CD4-positive, alpha-beta T cell (primary cell): ENCODE measurements at places on chromosomes 16 and 17.

GRCh38 chr17:2380950-2381649 lies 19.8 kb downstream of the MNT start:
- no peak for DNase-seq

DNA sequence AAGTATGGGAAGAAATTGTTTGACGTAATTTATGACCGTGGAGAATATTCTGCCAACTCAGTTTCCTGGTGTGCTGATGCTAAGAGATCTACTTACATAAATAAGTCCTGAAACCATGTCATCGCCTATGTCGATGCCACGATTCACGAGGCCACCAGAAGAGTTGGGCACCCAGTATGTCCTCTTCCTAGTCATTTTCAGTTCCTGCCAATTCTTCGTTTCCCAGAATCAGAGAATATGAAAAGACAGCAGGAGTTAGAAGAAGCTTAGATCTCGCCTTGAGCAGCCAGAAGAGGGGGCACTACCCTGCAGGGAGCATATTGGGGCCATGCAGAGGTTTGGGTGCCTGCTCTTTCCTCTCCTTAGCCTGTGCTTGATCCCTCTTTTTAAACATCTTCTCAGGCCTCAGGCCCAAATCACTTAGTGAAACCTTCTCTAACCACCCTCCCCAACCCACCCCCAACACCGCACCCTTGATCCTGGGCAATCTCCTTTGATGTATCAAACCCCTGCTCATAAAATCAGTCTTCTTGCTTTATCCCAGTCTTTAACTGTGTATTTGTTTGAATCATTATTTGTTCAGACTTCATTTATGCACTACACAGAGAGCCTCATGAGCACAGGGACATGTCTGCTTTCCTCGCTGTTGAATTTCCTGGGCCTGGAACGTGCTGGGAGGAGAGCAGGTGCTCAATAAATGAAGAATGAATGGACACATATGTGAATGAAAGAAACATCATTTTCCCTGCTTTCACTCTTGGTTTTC lies 12.2 kb upstream of the LONP2 start:
- DNase-seq, result peak; percentile 16

- DNase-seq, result no peak
Observed at GRCh38 chr17:19705771-19706770, 10.3 kb downstream of the SLC47A2 start.

GRCh38 chr17:18156171-18156975 lies 27.3 kb upstream of the ALKBH5 start:
- no peak for DNase-seq

DNA sequence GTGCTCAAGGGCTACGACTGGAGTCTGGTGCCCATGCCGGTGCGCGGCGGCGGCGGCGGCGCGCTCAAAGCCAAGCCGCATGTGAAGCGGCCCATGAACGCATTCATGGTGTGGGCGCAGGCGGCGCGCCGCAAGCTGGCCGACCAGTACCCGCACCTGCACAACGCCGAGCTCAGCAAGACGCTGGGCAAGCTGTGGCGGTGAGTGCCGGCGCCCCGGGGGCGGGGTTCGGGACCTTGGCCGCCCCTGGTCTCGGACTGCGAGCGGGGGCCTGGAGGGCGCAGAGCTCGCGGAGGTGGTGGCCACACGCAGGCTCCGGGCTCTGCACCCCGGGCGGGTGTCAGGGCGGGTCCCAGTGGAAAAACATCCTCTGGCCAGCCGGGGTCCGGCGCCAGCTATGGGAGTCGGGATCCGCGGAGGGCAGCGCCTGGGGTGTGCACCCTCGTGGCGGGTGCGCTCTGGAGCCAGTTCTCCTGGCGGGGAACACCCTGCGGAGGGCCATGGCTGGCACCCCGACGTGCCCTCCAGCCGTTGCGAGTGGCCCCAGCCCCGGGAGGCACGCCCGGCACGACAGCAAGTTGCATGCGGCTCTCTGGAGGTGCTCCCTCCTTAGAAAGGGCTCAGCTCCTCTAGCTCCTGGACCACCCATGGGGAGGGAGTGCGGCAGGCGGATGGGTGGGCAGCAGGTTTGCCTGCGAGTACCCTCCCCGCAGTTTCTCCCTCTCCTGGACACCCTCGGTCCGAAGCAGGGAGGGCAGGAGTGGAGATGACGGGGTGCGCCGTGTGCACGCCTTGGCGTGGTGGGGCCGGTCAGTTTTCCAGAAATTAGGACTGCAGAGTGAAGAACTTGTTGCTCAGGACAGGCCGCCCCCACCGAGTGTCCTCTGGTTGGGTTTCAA lies 824 bp downstream of the SOX8 start:
- DNase-seq, result no peak

DNA sequence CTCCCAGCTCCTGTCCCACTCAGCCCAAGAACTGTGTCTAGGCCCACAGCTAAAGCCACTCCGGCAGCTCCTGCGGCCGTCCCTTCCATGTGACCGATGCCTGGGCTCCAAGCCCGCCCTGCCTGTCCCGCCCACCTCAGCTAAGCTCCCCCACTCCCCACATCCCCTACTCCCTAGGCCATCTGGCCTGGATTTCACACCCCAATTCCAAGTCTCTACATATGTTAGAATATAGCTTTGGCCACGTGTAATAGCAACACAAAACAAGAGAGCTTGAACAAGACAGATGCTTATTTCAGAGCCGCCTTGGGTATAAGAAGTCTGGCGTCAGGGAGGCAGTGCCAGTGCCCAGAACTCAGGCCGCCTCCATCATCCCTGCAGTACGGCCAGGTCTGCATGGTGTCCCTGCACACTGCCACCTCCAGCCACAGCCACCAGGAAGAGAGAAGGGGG lies 30.0 kb upstream of the USP22 start:
- DNase-seq, result no peak

GRCh38 chr17:7484919-7485377 lies 782 bp downstream of the POLR2A start:
- DNase-seq, result no peak

- peak; percentile 8 for DNase-seq
Observed at GRCh38 chr17:16352667-16353316, 477 bp downstream of the CENPV start.

GRCh38 chr17:65078441-65079160 lies 22.1 kb upstream of the GNA13 start:
- DNase-seq, result no peak

GRCh38 chr16:89194340-89195311 lies 5.7 kb downstream of the SLC22A31 start:
- no peak for DNase-seq

DNA sequence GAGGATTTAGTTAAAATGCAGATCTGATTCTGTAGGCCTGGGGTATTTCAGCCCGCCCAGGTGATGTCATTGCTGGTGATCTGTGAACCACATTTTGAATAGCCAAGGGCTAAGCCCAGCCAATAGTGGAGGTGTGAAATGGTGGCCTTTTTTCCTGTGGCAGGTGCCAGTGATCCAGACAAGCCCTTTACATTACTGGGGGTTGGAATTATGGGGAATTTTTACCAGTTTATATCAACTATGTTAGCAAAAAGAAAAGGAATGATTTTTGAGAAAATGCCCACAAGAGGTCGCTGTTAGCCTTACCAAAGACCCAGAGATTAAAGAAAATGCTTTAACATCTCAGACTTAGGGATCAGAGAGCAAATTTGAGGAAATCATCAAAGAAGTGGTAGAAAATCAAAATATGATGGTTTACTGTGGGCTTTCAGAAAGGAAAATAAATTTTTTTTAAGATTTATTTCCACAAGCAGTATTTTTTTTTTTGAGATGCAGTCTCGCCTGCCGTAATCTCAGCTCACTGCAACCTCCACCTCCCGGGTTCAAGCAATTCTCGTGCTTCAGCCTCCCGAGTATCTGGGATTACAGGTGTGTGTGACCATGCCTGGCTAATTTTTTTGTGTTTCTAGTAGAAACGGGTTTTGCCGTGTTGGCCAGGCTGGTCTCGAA lies 3.9 kb downstream of the VPS35L start:
- peak; percentile 3 for DNase-seq

DNA sequence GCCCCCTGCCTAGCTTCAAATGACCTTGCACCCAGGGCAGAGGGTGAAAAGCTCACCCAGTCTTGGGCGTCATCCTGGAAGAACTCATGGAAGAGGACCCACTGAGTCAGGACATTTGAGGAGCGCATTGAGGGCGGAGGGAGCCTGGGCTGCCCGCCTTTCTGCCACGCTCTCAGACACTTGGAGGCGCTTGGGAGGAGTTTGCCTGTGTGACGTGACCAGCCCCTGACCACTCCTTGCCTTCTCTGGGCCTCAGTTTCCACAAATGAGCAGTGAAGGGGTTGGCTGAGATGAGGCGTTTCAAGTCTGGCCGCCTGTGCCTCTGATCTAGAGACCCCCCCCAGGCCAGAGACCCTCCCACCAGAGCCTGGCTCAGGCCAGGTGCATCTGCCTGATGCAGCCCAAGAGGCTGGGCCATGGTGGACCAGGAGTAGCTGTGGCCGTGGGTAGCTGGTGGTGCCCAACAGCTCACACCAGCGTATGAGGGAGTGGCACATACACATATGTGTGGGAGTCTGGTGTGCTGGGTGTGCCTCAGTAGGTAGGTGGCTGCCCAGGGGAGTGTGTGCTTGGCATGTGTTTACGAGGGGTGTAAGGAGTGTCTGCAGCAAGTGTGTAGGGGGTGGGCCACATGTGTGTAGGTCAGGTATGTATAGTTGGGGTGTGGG lies 80.2 kb upstream of the TOB1 start:
- DNase-seq, result no peak

GRCh38 chr17:15171167-15172047 lies 93.7 kb downstream of the PMP22 start:
- DNase-seq, result peak; percentile 1

GRCh38 chr16:78045865-78046581 lies 23.7 kb downstream of the CLEC3A start:
- no peak for DNase-seq

GRCh38 chr16:30060836-30061554 lies 4.6 kb upstream of the ALDOA start:
- DNase-seq, result no peak

DNA sequence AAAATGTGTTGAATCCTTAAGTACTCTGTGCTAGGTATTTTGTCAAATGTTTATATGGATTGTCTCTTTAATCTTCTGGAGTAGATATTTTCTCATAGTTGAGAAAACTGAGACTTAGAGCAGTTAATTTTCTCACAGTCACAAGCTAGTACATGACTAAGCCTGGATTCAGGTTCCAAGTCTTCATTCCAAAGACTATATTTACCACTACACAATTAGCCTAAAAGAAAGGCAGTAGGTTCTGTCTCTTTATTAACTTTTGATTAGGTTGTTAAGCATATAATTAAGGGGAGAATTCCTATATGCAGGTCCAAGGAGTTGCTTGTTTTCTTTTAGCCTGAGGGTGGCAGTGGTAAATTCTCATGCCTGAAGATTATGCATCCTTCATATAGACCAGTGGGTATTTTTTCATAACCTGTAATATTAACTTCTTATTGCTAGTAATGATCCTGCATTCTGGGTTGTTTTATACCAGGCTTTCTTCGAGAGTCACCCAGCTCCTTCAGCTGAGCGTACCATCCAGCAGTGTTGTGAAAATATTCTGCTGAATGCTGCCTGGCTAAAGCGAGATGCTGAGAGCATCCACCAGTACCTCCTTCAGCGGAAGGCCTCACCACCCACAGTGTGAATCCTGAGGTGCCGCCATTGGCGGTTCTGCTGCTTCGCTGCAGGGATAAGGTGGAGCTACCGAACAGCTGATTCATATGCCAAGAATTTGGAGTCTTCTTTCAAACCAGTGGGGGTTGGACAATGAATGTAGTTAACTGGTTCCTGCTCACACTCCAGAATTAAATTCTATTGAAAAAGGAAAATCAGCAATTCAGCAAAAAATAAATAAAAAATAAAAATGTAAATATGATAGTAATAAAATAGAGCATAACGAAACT lies 28.2 kb upstream of the KPNB1 start:
- DNase-seq, result no peak

DNA sequence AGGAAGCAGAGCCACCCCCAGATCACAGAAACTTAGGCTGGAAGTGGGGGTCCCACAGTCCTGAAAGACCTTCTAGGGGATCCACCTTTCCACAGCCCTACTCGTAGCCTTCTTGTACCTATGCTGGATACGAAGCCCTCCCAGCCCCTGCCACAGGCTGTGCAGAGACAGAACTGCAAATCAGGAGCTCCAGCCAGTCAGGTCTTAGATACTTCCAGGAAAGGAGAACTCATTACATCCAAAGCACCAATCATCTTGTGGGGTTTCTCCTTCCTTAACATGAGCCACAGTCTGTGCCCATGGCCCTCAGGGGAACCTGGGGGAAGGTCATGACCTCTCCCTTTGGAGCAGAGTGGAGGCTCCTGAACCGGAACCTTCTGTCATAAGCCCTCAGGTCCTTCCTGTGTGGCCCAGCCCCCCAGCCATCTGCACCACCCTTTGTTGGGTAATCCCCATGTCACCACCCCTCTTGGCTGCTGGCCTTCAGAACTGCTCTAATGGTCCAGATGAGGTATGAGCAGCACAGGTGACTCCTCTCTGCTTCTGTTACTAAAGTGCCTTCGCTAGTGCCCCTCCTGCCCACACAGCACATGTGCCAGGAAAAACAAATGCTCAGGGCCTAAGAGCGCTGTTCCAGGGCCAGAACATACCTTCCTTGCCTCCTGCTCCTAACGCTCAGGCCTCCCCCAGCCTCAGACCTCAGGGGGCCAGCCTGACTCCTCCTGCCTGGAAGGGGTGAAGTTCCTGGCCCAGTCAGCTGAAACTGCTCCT lies 14.6 kb downstream of the SRCIN1 start:
- DNase-seq, result no peak

DNA sequence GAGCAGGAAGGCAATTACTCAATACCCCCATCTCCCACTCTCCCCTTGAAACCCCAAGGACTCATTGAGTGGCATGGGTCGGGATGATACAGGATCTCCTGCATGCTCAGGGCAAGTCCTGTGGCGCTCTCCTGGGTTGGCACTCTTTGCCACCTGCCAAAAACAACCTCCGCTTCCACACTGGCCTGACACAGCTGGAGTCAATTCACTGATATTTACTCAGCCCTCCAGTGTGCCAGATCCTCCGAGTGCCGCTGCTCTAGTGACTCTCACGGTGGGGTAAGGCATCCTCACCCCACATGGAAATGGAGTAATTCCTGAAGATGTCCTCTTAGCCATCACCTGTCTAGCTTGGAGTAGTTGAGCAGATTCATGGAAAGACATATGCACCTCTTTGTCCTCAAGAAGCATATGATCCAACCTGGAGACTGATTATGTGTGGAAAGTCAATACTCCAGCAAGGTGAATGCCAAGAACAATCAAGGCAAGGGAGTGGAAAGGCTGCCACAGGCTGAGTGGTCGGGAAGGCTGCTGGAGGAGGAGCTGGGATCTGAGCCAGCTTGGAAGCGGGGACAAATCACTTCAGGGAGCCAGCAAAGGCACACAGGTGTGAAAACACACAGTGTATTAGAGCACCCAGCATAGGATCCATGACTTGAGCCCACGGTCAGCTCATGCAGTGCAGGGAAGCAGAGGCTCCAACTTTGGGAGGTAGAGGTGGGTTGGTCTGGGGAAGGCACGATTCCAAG lies 12.6 kb upstream of the GOSR2 start:
- DNase-seq, result no peak

- DNase-seq, result no peak
Observed at GRCh38 chr17:68972119-68972704, 17.0 kb upstream of the ABCA8 start.

GRCh38 chr16:28494121-28494851 lies at the start of gene APOBR:
TSS of gene APOBR (plus strand) at chr16:28494643. CDS start at chr16:28494682, 39 bp downstream.
- peak; percentile 76 for DNase-seq

GRCh38 chr16:49788572-49788971 lies 67.3 kb downstream of the ZNF423 start:
- no peak for DNase-seq
